ENCODE measurements at places on chromosomes 4 and X.

DNA sequence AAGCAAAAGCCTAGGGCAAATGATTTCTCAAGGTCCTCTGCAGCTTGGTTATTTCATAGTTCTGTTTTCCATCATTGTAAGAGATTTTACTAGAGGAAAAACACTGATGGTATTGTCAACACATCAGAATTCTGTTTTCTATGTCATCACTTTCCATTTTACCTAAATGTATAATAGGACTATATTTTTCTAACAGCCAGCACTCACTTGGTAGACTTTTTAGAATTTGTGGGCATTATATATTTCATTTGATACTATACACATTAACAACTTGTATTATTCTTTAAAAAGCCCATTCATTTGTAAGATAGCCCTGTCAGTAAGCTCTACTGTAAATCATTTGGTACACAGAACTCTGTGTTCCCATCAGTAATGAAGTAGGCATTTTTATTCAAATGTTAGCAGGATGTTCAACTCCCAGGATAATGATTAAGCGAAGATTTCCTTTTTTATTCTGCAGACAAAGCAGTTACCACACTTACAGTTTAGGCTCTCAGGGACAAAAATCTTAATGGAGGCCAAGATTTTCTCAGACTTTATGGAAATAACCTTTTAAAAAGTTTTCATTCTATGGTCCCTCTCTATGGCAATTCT, 143.6 kb upstream of the TEX13C start:
- no peak for DNase-seq

- no peak for DNase-seq
Measured at GRCh38 chr4:2406920-2407319, 11.5 kb downstream of the ZFYVE28 start.

GRCh38 chr4:6782846-6783110, 251 bp downstream of the KIAA0232 start:
- no peak for DNase-seq

DNA sequence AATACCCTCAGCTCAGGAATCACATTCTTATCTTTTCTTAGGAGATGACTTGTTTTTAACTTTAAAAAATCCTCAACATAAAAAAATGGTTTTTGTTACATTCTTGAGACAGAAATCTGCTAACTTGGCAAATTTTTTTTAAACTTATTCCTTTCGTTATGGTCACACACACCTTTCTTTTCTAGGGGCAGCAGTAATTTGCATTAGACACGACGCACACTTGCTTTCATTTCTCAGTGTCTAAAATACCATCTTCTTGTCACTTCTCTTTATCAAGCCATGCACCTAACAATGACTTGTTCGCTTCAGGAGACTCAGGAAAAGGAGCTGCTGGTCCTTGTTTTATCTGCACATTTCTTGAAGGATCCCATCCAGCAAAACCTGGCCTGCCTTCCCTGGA, 112.6 kb upstream of the TBL1X start:
- DNase-seq = no peak

- DNase-seq = no peak
Measured at GRCh38 chr4:187484186-187484585, 511.4 kb upstream of the ZFP42 start.

GRCh38 chrX:125327891-125328290, 8.2 kb downstream of the TEX13C start:
- DNase-seq = no peak

Data from suppressor macrophage treated with lipopolysaccharide for 1 hour (primary cell).